Natural killer cell treated with Interleukin-12 subunit alpha and Interleukin-12 subunit beta and Interleukin-15 and Interleukin-18, amount 100 ng/mL, for 72 hours (primary cell): ENCODE measurements at places on chromosomes 7 and 10. TPM values are rescaled to one million over a fixed set of nuclear protein-coding genes. Genes with fewer than 3 reads are reported as not detected.

MEST gene
- total RNA-seq: 1.3 TPM

TAS2R41 gene
- not detected for total RNA-seq

POP7 gene
- 46.6 TPM for total RNA-seq

IQCE gene
- 17.7 TPM for total RNA-seq

VWC2 gene
- total RNA-seq: not detected

VPS50 gene
- total RNA-seq: 30.9 TPM

UNCX gene
- not detected for total RNA-seq

- DNase-seq: no peak
- H3K27ac ChIP-seq: no peak overlapping the region
- no peaks in the 10 kb centered on the region for H3K27me3 ChIP-seq
- H3K36me3 ChIP-seq: no peaks in the 10 kb centered on the region
Observed at GRCh38 chr10:43855667-43856210, 207.1 kb upstream of the ZNF32 start.

DNA sequence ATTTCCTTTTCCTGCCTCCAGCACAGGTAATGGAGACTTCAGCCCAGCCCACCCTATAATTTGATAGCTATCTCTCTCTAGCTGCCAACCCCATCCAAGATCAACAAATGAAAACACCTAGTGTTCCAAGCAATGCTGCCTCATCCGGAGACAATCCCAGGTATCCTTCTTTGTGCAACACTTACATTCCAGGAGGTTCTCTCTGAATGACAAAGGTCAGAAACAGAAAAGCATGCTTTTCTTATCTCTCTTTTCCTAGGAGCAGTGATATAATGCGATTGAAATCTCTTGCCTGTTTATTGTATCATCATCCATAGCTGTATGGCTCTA, 699.3 kb downstream of the INHBA start:
- no peaks in the 10 kb centered on the region for H3K36me3 ChIP-seq
- no peaks in the 10 kb centered on the region for H3K27me3 ChIP-seq
- H3K4me3 ChIP-seq: no peak overlapping the region
- no peak overlapping the region for H3K27ac ChIP-seq

GRCh38 chr7:55326081-55326835, 38.9 kb upstream of the LANCL2 start:
- no peak for DNase-seq
- H3K27ac ChIP-seq: no peak overlapping the region
- H3K27me3 ChIP-seq: peaks cover 23% of the 10 kb centered on the region
- peaks cover 4% of the 10 kb centered on the region for H3K36me3 ChIP-seq

DNA sequence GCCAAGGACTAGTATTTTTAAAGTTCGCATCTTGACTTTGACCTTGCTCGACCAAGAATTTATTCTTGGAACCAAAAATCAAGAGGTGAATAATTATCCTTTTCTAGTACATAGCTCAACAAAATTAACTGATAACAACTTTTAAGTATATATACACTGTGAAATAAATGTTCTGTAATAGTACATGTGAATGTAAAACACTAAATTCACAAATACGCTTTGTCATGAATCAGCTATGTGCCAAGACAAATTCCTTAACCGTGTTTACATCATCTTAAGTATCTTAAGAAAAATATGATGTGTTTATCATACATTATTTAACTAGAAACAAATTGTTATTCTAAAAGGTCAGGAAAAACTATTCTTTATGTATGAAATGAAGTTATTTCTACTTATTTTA, 83.3 kb downstream of the CUL2 start:
- H3K36me3 ChIP-seq: peaks cover 4% of the 10 kb centered on the region
- H3K4me1 ChIP-seq: no peaks in the 10 kb centered on the region
- no peaks in the 10 kb centered on the region for H3K27me3 ChIP-seq

GRCh38 chr10:86363833-86364490, 2.6 kb downstream of the GRID1 start:
- H3K27ac ChIP-seq: no peak overlapping the region
- H3K4me1 ChIP-seq: peaks cover 5% of the 10 kb centered on the region
- H3K36me3 ChIP-seq: no peaks in the 10 kb centered on the region

DNA sequence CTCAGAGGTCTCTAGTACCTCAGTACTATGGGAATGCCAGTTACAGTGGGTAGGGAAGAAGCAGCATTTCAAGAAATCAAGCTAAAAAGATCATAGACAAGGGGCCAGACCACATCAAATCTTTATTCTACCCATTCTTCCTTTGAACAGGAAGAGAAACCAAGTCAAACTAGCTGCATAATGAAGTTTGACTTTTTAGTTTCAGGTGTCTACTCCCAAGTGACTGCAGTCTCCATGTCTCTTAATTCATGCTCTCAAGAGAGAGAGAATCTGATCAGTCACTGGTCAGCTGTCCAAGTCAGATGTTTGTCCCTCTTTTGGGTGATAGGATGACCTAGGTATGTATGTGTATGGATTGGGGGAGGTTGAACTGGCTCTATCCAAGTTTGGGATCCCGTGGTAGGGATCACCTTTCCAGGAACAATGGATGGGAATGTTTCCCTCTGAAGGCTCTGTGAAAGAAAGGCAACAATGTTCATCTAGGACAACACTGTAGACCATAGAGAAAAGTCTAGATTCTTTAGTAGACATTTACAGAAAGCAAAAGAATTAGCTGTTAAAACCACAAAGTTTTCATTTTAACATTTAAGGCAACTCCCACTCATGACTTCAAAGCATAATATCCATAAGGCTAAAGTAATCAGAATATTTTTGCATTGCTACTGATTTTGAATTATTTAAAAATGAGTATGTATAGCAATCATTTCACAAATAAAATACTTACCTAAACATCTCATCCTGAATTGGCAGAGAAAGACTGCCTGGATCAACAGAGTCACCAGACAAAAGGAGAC, 30.1 kb upstream of the PRTFDC1 start:
- H3K36me3 ChIP-seq: no peaks in the 10 kb centered on the region
- H3K27me3 ChIP-seq: no peaks in the 10 kb centered on the region
- no peaks in the 10 kb centered on the region for H3K4me1 ChIP-seq
- H3K27ac ChIP-seq: no peak overlapping the region
- DNase-seq: no peak
- no peak overlapping the region for H3K4me3 ChIP-seq

DNA sequence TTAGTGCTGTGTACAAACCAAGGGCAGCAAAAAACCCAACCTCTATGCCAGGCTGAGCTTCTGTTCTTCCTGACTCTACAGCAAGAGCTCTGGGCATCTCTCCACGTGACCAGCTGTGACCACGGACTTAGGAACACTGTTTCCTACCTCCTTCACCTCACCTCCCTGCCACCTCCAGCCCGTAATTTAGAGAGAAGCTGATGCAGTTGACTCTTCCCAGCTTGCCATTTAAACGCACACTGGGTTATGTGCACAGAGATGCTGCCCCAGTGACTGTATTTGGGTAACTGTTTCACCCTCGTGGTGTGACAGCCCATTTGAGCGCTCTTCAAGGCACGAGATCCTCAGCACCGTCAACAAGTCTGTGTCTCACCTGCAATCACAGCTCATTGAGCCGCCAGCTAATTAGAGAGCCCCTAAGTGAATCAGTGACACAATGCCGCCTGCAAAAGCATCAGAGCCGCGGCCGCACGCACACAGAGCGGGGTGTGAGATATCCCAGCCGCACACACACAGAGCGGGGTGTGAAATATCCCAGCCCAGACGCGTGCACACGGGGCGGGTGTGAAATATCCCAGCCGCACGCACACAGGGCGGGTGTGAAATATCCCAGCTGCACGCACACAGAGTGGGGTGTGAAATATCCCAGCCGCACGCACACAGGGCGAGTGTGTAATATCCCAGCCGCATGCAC, 319.7 kb downstream of the PTPRN2 start:
- H3K27me3 ChIP-seq: no peaks in the 10 kb centered on the region
- H3K36me3 ChIP-seq: no peaks in the 10 kb centered on the region
- H3K4me3 ChIP-seq: no peak overlapping the region
- no peak overlapping the region for H3K27ac ChIP-seq
- H3K4me1 ChIP-seq: no peaks in the 10 kb centered on the region
